ENCODE measurements at places on chromosomes 11 and 22. TPM values are rescaled to one million over a fixed set of nuclear protein-coding genes. Genes with fewer than 3 reads are reported as not detected.

The KDM4D gene
- total RNA-seq: 2.4 TPM

- peaks cover 20% of the 10 kb centered on the region for H3K4me1 ChIP-seq
- H3K27ac ChIP-seq: no peak overlapping the region
- no peaks in the 10 kb centered on the region for H3K36me3 ChIP-seq
- H3K4me3 ChIP-seq: no peak overlapping the region
- peaks cover 4% of the 10 kb centered on the region for H3K27me3 ChIP-seq
Measured at GRCh38 chr11:44986315-44986714, 35.6 kb upstream of the TP53I11 start.

GRCh38 chr11:1889224-1889930 lies 2.3 kb downstream of the PRR33 start:
- DNase-seq: no peak
- no peaks in the 10 kb centered on the region for H3K36me3 ChIP-seq
- no peaks in the 10 kb centered on the region for H3K4me1 ChIP-seq

- H3K27me3 ChIP-seq: no peaks in the 10 kb centered on the region
- no peak overlapping the region for H3K27ac ChIP-seq
Measured at GRCh38 chr11:128415539-128415938, 171.8 kb downstream of the ETS1 start.

GRCh38 chr11:27179334-27179733 lies 138.7 kb downstream of the BBOX1 start:
- no peaks in the 10 kb centered on the region for H3K27me3 ChIP-seq
- H3K36me3 ChIP-seq: no peaks in the 10 kb centered on the region
- no peak overlapping the region for H3K4me3 ChIP-seq
- no peak for DNase-seq
- no peak overlapping the region for H3K27ac ChIP-seq
- H3K4me1 ChIP-seq: peaks cover 4% of the 10 kb centered on the region

GRCh38 chr11:9573775-9574621 lies 528 bp downstream of the WEE1 start:
- peak; percentile 32 for DNase-seq
- H3K27me3 ChIP-seq: no peaks in the 10 kb centered on the region
- H3K4me3 ChIP-seq: peak overlapping the region; percentile 95
- H3K27ac ChIP-seq: peak overlapping the region; percentile 87

All from WTC11 (cell line).